ENCODE measurements at places on chromosomes 16 and 17.

GRCh38 chr17:74379495-74380085 is 12.3 kb downstream of the GPR142 start:
- no peaks in the 10 kb centered on the region for H3K4me1 ChIP-seq
- peaks cover 9% of the 10 kb centered on the region for H3K27me3 ChIP-seq
- no peak overlapping the region for H3K4me3 ChIP-seq
- DNase-seq, result peak; percentile 88
- H3K36me3 ChIP-seq, result no peaks in the 10 kb centered on the region

DNA sequence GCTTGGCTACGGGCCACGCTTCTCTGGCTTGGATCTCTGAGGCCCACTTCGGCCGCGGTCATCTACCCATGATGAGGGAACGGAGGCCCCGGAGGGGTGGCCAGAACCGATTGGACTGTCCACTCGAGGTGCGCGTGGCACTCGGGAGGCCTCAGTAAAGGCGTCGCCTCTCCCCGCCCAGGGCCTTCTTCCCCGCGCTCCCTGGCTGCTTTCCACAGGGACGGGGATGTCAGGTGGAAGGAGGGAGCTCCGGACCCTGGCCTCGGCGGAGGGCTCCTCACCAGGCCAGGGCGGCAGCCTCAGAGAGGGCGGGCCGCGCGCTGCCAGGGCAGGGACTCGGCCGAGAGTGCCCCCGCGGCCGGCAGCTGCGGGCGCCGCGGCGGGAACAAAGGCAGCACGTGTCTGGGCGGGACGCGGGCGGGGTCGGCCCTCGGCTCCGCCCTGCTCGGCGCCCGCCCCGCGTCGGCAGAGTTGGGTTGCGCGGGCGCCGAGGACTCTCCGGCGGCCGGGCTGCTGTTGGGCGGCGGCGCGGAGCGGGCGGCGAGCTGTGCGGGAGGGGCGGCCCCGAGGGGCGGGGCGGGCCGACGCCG is 587 bp upstream of the CDK5R1 start:
- H3K36me3 ChIP-seq, result peaks cover 31% of the 10 kb centered on the region
- no peaks in the 10 kb centered on the region for H3K27me3 ChIP-seq
- peak overlapping the region; percentile 48 for H3K4me3 ChIP-seq
- peak overlapping the region; percentile 48 for H3K27ac ChIP-seq
- DNase-seq, result peak; percentile 79

DNA sequence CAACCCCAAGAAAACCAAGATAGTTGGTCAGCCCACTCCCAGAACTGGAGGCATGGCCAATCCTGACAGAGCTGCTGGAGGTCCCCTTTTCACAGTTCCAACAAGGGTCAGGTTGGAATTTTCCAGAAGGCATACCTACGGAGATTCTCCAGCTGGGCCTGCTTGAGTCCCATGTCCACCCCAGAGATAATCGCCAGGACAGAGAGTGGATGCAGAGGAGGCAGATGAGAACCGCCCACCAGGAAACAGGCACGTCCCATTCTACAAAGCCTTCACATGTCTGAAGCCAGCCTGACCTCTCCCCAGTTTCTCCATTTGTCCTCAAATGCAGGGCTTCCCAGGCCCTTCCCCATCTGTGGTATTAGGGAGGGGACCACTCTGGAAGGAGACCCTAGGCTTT is 47.4 kb upstream of the SMURF2 start:
- peaks cover 51% of the 10 kb centered on the region for H3K4me1 ChIP-seq
- DNase-seq, result no peak
- no peaks in the 10 kb centered on the region for H3K27me3 ChIP-seq
- H3K4me3 ChIP-seq, result peak overlapping the region; percentile 1
- H3K36me3 ChIP-seq, result peaks cover 5% of the 10 kb centered on the region
- H3K27ac ChIP-seq, result peak overlapping the region; percentile 9

- H3K27me3 ChIP-seq, result no peaks in the 10 kb centered on the region
- peaks cover 22% of the 10 kb centered on the region for H3K36me3 ChIP-seq
- DNase-seq, result peak; percentile 42
- peak overlapping the region; percentile 23 for H3K4me3 ChIP-seq
- H3K27ac ChIP-seq, result peak overlapping the region; percentile 79
- H3K4me1 ChIP-seq, result peaks cover 77% of the 10 kb centered on the region
These were observed 79.5 kb downstream of the ANKRD11 start for GRCh38 chr16:89410794-89411309.

GRCh38 chr17:6711681-6712057 is 1.5 kb downstream of the SLC13A5 start:
- DNase-seq, result no peak
- H3K36me3 ChIP-seq, result no peaks in the 10 kb centered on the region
- H3K27ac ChIP-seq, result no peak overlapping the region
- peaks cover 12% of the 10 kb centered on the region for H3K4me1 ChIP-seq

- H3K27ac ChIP-seq, result no peak overlapping the region
- DNase-seq, result no peak
- H3K27me3 ChIP-seq, result peaks cover 80% of the 10 kb centered on the region
- peaks cover 16% of the 10 kb centered on the region for H3K4me1 ChIP-seq
- H3K36me3 ChIP-seq, result peaks cover 2% of the 10 kb centered on the region
- H3K4me3 ChIP-seq, result no peak overlapping the region
These were observed 2.1 kb downstream of the FOXF1 start for GRCh38 chr16:86512301-86512859.

DNA sequence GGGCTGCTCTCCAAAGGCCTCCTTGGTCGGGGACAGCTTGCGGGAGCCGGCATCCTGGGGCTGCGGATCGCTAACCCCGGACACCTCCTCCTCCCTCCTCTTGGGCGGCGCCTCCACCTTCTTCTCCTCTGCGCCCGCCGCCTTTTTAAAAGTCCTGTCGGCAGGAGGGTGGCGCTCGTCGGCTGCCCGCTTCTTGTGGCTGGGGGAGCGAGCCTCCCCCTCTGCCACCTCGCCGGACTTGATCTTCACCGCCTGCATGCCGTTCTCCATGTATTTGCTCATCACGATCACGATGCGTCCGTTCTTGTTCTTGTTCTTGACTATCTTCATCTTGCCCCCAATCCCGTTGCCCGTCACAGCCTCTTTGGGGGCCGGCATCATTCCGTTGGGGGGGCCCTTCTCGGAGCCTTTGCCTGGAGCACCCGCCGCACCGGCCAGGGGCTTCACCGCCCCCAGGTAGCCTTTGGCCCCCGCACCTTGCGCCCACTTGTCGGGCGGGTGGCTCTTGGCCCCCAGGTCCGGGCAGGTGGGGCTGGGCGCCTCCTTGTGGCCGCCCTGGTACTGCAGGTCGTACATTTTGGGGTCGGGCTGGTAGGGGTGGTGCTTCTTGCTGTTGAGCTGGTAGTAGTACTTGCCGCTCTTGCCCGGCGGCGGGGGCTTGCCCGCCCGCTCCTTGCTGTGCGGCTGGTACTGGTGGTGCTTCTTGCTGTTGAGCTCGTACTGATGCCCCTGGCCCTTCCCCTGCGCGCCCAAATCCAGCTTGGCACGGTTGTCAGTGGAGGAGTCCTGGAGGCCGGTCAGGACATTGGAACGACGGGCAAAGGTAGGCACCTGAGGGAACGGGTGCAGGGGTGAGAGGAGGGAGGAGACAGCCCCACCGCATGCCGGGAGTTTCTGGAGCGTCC is 4.4 kb downstream of the CBX4 start:
- DNase-seq, result peak; percentile 56
- H3K27ac ChIP-seq, result no peak overlapping the region
- peaks cover 2% of the 10 kb centered on the region for H3K27me3 ChIP-seq
- H3K36me3 ChIP-seq, result peaks cover 11% of the 10 kb centered on the region
- H3K4me1 ChIP-seq, result peaks cover 24% of the 10 kb centered on the region

DNA sequence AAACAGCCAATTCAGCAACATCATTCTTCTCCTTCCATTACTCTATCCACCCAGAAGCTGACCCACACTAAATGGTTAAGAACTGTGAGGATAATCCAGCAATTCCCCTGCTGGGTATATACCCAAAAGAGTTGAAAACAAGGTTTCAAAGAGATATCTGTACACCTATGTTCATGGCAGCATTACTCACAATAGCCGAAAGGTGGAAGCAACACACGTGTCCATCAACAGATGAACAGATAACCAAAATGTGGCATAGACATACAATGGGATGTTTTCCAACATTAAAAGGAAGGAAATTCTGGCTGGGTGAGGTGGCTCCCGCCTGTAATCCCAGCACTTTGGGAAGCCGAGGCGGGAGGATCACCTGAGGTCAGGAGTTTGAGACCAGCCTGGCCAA is 19.9 kb downstream of the MIS12 start:
- no peak overlapping the region for H3K27ac ChIP-seq
- H3K27me3 ChIP-seq, result no peaks in the 10 kb centered on the region
- no peak for DNase-seq
- no peaks in the 10 kb centered on the region for H3K36me3 ChIP-seq
- H3K4me1 ChIP-seq, result no peaks in the 10 kb centered on the region

All from activated naive CD8-positive, alpha-beta T cell treated with anti-CD3 and anti-CD28 coated beads for 36 hours (primary cell).